ENCODE measurements at places on chromosomes 4 and X.

DNA sequence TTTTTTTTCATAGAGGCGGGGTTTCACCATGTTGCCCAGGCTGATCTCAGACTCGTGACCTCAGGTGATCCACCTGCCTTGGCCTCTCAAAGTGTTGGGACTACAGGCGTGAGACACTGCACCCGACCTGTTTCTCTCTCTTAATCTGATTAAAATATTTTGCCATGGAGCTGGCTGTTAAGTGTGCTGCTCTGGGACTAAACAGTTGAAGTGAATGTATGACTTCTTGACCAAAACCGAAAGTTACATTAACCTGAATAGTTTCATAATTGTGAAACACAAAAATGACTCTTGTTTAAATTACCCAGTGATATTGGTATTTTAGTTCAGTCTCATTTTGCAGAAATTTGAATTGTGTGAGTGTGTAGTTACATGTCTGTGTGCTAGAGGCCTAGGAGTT is 2548.6 kb downstream of the PCDH7 start:
- DNase-seq, result no peak

DNA sequence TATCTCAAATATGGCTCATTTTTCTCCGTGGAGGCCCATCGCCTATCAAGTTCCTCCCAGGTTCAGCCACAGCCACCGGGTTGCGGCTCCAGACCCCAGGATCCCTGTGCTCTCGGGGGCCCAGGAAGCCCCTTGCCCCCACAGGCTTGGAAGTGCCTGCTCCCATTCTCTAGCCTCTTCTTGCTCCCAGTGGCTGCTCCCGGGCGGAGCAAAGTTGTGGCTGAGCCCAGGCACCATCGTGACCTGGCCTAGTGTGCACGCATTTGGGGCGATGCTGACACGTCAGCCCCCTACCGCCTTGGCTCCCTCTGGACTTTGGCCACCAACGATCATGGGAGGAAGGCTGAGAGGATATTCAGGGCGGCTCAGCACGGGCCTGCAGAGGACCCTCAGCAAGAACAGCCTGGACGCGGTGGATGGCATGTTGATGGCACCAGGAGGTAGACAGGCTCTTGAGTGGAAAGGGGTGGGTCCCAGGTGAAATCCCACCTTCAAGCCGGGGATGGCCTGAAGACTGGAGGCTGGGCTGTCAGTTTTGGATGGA is 419.4 kb upstream of the AGA start:
- no peak for DNase-seq

DNA sequence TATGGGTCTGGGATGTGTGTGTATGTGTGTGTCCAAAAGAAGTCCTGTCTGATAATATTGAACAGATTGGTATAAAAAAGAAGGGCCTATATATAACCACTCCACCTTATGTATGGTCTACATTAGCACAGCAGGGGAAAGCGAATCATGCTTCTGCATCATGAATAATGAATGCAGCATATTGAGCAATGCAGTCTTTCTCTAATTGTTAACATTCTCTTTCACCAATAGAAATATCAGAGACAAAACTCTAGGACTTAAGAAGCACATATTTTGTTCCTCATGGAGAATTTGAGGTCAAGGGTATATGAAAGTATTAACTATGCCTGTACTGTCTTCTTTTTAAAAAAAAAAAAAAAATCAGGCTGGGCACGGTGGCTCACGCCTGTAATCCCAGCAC is 264.3 kb upstream of the NOCT start:
- no peak for DNase-seq

DNA sequence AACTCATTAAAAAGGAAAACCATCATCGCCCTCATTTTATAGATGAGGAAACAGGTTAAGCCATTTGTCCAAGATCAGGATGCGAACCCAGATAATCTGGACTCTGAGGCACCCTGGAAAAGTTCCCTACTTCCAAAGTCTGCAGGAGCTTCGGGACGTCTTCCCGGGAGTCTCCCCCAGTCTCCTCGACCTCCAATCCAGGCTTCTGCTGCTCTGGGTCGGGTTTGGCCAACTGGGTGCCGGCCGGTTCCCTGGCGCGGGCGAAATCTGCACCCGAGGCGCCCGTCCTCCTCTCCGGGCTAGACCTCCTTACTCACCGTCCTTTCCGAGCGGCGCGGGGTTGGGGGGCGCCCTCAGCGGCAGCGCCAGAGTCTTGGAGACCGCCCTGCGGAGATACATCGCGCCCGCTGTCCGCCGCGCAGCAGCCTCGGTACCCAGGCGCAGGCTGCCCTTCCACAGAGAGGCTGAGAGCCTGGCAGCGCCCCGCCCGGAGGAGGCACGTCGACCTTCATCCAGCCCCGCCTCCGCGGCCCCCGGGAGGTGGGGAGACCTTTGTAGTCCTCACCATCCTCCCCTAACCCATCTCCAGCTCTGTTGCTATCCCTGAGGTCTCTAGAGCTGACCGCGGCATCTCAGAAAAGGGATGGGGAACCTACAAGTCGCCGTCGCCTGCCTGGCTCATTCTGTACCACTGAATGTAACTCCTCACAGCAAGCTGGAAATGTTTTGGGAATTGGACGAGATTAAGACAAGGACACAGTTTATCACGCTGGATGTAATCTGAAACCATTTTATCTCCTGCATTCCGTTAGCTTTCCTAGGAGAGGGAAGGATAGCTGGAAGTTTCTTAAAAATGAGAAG is at the start of gene MGARP:
Gene MGARP, minus strand, starts transcription at position 466 of the 861 bp plus-strand sequence. Its CDS starts 67 bp downstream, at position 399.
- DNase-seq, result no peak

GRCh38 chr4:137421796-137422195 is 110.5 kb downstream of the PCDH18 start:
- DNase-seq, result no peak

GRCh38 chrX:9434051-9434550 is 30.8 kb upstream of the TBL1X start:
- DNase-seq, result no peak

DNA sequence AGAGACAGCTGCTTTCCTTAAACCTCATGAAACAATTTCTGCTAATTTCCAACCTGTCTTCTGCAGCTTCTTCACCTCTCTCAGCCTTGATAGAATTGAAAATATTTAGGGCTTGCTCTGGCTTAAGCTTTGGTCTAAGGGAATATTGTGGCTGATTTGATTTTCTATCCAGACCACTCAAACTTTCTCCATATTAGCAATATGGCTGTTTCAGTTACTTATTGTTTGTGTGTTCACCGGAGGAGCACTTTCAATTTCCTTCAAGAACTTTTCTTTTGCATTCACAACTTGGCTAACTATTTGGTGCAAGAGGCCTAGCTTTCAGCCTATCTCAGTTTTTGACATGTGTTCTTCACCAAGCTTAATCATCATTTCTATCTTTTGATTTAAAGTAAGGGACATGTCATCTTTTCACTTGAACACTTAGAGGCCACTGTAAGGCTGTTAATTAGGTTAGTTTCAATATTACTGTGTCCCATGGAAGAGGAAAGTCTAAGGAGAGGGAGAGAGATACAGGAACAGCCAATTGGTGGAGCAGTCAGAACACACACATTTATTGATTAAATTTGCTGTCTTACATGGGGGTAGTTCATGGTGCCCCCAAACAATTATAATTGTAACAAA is 213.2 kb downstream of the RASL11B start:
- no peak for DNase-seq

- no peak for DNase-seq
Observed at GRCh38 chr4:3069661-3070199, 4.6 kb downstream of the HTT-AS start.

- DNase-seq, result no peak
Observed at GRCh38 chr4:2787230-2788100, 5.4 kb upstream of the SH3BP2 start.

GRCh38 chrX:136708348-136708747 is 60.4 kb downstream of the CD40LG start:
- DNase-seq, result no peak

DNA sequence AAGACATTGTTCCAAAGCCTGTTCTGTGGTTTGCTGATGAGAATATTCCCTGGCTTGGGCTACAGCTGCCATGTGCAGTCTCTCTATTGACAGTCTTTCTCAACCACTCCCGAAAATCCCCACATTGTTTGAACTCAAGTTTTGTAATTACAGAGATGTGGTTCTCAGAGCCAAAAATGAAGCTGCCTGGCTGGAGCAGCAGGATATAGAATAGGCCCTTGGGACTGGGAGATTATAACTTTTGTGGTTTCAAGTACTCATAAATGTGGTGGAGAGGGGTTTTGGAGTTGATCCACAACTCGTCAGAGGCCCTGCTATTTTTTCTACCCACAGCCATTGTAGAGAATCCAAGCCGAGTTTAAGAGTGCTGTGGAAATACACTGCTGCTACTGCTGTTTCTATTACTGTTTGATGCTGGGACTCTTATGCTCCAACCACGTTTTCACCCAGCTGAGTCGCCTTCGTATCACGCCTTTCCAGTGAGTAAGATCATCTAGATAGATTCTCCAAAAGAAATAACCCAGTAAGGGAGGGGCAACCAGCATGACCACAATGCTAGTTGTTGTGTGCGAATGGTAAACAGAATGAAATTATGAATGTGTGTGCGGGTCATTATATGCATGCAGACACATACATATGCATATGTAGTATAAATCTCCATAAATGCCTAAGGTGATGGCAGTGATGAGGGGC is 57.1 kb upstream of the ATXN3L start:
- DNase-seq, result no peak

DNA sequence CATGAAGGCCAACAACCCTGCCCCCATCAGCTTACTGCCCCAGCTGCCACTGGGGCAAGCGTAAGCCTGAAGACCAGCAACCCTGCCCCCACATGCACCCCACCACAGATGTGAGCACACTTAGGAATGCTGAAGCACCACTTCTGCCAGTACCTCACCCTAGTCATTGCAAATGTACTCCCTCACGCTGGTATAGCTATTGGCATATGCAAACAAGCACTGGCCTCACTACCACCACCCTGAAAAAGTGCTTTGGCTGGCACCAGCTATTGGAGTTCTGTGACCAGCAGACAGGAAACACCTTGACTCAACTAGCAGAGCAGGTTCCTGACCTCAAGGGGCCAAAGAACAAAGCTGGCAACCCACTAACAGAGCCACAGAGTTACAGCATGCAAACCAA is 534.4 kb upstream of the POU3F4 start:
- no peak for DNase-seq

- no peak for DNase-seq
Observed at GRCh38 chr4:53183754-53184153, 182.1 kb downstream of the SCFD2 start.

DNA sequence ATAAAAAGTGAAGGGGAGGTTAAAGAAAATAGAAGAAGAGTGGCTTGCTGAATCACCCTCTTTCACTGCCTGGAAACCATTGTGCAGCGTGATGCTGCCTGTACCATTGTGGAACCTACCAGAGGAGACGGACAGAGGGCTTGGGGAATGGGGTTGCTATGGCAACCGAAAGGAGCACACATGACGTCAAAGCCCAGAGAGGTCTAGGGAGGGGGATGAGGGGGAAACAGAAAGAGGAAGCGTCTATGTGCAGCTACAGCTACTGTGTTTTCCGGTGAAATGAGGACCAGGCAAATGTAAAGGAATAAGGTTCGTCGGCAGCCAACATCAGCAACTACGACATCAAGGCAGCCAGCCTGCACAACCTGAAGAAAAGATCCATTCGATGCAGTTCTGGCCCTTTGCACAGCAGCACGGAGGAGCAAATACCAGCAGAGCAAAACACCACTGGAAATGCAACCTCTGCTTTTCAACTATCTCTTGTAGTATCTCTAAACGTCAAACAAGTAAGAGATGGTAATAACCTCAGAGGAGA is at the start of gene MAPK10:
Gene MAPK10, minus strand, starts transcription at position 110 of the 535 bp plus-strand sequence.
- DNase-seq, result peak; percentile 42

DNA sequence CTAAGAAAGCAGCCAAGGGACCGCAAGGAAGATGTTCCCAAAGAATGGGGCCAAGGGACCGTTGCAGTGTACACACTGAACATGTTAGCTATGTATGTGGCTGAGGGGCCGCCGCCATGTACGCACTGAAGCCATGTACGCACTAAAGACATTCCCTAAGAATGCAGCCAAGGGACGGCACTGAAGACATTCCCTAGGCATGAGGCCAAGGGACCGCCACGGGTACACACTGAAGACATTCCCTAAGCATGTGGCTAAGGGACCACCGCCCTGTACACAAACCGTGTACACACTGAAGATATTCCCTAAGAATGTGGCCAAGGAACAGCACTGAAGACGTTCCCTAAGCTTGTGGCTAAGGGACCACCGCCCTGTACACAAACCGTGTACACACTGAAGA is 54.0 kb downstream of the DHRSX start:
- no peak for DNase-seq

DNA sequence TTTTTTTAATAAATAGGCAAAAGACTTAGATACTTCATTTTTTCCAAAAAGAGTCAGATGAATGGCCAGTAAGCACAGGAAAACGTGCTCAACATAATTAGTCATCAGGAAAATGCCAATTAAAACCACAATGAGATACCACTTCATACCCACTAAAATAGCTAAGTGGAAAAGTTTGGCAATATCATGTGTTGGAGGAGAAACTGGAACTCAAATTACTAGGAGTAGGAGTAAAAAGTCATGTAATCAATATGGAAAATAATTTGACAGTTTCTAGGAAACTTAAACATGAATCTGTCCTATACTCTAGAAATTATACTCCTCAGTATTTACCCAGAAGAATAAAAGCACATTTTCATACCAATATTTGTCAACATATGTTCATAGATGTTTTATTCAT is 449.8 kb downstream of the INPP4B start:
- DNase-seq, result no peak

- DNase-seq, result peak; percentile 67
Observed at GRCh38 chr4:24794916-24795665, at the start of gene SOD3. Gene SOD3 (plus strand): TSS chr4:24795573. CDS start chr4:24799522, 3,949 bp downstream.

DNA sequence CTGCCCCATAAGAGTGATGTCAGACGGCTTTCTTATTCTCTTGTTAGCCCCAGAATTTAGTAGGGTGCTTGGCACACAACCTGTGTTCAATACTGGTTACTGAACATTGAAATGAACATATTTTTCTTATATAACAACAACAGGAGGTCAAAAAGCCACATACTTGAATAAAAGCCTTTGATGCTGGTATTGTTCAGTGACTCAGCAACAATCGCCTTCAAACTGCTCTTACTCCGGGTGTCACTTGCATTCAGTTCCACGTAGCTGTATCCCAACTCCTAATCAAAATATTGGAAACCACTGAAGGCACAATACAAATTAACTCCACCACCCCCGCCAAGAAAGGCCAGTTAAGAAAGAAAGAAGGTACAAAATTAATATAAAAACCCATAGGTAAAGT is 61.5 kb downstream of the RFC1 start:
- DNase-seq, result no peak

DNA sequence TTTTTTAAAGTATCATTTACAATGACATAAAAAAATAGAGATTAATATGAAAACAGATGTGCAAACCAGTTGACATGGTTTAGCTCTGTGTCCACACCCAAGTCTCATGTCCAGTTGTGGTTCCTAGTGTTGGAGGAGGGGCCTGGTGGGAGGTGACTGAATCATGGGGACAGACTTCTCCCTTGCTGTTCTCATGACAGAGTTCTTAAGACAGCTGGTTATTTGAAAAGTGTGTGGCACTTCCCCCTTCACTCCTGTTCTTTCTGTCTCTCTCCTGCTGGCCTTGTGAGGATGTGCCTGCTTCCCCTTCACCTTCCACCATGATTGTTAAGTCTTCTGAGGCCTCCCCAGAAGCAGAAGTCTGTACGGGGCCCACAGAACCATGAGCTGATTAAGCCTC is 23.8 kb downstream of the CNOT6L start:
- DNase-seq, result no peak

GRCh38 chrX:10089378-10089795 is 67.4 kb upstream of the CLCN4 start:
- DNase-seq, result no peak
